Bone marrow (tissue), 2 donors: ENCODE measurements at places on chromosomes 7 and 10.

DNA sequence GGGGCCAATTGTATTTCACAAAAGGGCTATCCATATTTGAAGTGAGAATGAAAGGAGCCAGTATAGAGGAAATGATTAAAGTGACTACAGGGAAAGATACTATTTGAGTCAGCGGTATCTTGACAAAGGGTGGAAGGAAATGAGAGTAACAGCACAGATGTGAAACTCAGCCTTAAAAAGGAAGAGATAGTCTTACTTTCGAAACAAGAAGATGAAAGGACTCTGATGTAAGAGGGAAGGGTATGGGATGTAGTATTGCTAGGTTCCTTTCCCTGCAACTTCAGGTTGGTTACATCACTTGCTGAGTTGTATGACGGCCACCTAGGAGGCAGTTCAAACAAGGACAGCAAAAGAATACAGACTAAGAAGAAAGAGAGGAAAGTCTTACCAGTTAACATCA is 13.7 kb downstream of the CISD1 start:
- no peak for DNase-seq

DNA sequence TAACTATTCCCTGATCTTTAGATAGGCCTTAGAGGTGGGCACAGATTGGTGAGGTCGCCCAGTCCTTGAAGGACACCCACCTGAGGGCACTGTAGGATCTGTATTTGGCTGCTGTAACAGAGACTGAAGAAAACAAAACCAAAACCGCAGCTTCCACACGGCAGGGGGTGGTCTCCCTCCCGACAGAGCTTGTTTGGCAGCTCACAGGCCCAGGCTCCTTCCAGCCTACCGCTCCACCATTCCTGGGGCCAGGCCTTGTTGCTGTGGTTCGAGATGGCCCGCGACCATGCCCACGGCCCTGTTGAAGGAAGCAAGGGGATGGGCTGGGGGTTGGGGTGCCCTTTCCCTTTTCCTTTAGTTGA is 30.4 kb downstream of the ZNF783 start:
- no peak for DNase-seq

GRCh38 chr7:51000956-51001355 is 218.3 kb upstream of the GRB10 start:
- no peak for DNase-seq

DNA sequence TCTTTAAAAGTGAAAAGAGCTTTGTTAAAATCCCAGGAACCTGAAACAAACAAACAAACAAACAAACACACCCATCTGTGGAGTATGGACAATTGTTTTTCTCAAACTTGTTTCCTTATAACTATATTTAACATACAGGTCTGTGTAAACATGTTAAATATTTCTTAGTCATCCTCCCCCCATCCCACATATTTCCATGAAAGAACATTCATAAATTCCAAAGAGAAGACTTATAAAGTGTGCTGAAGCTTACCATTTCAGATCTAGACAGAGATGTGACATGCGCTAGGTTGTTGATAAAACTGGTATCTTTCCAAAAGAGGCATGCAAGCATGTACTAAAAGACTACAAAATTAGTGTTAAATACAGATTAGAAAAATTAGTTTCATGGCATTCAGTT is 6.5 kb downstream of the FKBP14 start:
- DNase-seq: no peak

DNA sequence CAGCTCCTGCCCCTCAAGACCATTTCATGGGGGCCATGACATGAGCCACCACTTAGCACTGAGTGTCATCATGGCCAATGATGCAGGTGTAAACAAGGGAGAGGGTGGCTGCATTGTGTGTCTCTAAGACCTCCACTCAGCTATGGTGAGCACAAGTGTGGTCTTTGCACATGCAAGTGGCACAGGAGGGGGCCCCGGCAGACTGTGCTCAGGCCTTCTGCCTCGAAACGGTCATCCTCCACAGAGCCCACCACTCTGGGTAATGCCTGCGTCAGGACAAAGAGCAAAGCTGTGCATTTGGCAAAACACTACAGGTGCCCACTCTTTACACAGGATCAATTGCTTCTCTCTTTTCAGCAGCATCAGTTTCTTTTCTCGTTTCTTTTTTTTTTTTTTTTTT is 125.5 kb downstream of the SH3PXD2A start:
- DNase-seq: no peak

DNA sequence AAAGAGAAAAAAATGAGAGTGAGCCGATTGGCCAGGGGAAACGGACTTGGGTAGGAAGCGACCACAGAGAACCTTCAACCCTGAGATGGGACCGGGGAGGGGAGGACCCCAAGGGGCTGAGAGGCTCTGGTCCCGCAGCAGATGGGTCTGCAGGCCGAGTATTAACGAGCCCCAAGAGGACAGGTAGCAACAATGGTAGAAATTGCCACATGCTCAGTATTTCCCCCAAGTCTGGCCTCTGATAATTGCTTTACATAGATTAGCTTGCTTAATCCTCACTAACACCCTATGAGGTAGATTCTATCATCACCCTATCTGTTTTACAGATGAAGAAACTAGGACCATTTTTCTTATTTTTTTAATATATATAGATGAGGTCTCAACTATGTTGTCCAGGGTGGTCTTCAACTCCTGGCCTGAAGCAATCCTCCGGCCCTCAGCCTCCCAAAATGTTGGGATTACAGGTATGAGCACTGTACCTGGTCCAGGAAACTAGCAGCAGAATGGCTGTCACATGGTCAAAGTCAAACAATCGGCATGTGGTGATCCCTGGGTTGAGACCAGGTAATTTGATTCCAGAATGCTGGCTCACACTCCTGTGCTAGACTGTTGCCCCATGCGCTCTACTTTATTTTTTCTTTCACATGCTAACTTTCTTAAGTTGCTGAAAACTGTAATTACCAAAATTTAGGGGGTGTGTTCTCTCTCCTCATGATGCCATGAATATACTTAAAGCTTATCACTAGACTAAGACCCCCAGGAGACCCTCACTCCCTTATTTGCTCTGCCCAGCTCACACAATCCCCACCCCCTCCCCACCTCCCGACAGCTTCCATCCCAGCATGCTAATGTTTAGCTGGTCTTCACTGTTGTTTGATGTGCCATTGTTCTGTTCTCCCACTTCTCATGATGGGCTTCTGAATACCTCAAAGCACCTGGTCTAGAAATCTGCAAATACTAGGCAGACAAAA is 67.9 kb upstream of the AFAP1L2 start:
- no peak for DNase-seq
